ENCODE measurements at places on chromosomes 5 and 9.

DNA sequence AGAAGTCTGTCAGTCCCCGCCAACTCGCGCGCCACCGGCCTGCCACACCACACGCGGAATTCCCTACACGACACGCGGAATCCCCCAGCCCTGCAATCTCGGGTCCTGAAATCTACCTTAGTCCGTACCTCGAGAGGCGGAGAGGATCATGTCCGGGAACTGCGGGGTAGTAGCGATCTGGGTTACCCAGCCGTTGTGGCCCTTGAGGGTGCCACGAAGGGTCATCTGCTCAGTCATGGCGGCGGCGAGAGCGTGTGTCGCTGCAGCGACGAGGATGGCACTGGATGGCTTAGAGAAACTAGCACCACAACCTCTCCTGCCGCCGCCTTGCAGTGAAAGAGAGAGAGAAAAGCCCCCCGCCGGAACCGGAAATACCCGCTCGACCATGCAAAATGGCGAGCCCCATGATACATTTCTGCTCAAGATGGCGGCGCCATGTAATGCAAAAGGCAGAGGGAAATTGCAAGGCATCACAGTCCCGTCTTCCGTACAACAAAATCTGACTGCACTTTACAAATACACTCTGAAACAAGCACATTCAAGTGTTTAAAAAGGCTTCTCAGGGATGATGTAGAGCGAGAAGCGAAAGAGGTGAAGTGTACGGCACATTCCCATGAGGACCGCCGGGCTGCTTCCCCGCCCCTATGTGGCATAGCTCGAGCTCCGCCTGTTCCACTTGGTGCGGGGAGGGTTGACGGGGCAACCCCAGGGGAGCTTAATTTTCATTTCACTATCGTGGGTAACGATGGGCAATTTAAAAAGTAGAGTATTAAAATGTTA lies at the start of gene RACK1:
TSS of gene RACK1 (minus strand) at position 343 of the 780 bp plus-strand sequence. CDS start at position 237, 106 bp downstream.
- H3K27me3 ChIP-seq: no peaks in the 10 kb centered on the region
- H3K36me3 ChIP-seq: peaks cover 35% of the 10 kb centered on the region
- peak within 1 kb of the TSS; percentile 94 for H3K27ac ChIP-seq
- H3K4me1 ChIP-seq: peaks cover 55% of the 10 kb centered on the region
- peak; percentile 96 for DNase-seq

DNA sequence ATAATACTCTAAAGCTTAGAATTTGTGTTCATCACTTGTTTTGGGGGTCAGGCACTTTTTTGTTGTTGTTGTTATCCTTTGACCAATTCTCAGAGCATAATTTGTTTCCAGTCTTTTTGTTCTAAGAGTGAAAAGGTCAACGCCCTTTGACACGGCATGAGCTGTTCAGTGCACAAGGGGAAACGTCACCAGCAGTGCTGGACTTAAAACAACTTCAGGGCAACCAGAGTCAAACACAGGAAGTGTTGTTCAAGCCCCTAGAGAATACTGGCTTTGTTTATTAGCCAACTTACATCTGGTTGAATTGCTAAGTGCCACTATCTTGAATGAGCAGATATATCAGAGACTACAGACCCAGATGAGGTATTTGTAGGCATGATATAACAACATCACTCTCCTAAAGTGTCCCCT lies 368.9 kb downstream of the TMEM161B start:
- H3K27me3 ChIP-seq: no peaks in the 10 kb centered on the region
- no peak overlapping the region for H3K4me3 ChIP-seq
- H3K36me3 ChIP-seq: no peaks in the 10 kb centered on the region
- no peak overlapping the region for H3K27ac ChIP-seq

GRCh38 chr5:140420665-140421361 lies 19.2 kb downstream of the ANKHD1 start:
- no peak overlapping the region for H3K27ac ChIP-seq
- H3K4me3 ChIP-seq: no peak overlapping the region
- no peaks in the 10 kb centered on the region for H3K27me3 ChIP-seq
- H3K36me3 ChIP-seq: peaks cover 17% of the 10 kb centered on the region
- peaks cover 15% of the 10 kb centered on the region for H3K4me1 ChIP-seq

GRCh38 chr5:78547731-78548615 lies 100.6 kb downstream of the LHFPL2 start:
- H3K4me3 ChIP-seq: no peak overlapping the region
- H3K4me1 ChIP-seq: no peaks in the 10 kb centered on the region
- H3K27ac ChIP-seq: no peak overlapping the region
- DNase-seq: no peak

GRCh38 chr5:109614301-109614700 lies 75.4 kb upstream of the MAN2A1 start:
- no peaks in the 10 kb centered on the region for H3K27me3 ChIP-seq
- no peaks in the 10 kb centered on the region for H3K36me3 ChIP-seq
- H3K27ac ChIP-seq: no peak overlapping the region
- no peak overlapping the region for H3K4me3 ChIP-seq

DNA sequence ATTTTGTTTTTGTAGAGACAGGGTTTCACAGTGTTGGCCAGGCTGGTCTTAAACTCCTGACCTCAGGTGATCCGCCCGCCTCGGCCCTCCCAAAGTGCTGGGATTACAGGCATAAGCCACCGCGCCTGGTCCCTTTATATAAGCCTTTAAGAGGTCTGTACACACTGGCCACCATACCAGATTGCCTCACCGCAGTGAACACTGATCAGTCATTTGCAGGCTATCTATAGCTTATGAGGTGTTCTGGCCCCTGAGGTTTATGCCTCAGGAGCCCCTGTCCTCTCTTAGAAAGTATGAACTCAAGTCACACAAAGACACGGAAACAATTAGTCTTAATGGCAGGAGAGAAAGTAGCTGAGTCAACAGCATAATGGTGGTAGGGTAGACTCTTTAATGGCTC lies 14.6 kb downstream of the HINT1 start:
- no peak for DNase-seq
- H3K4me3 ChIP-seq: no peak overlapping the region
- H3K27ac ChIP-seq: no peak overlapping the region
- no peaks in the 10 kb centered on the region for H3K36me3 ChIP-seq
- no peaks in the 10 kb centered on the region for H3K4me1 ChIP-seq

- H3K36me3 ChIP-seq: no peaks in the 10 kb centered on the region
- peaks cover 24% of the 10 kb centered on the region for H3K4me1 ChIP-seq
- DNase-seq: peak; percentile 49
- H3K27me3 ChIP-seq: no peaks in the 10 kb centered on the region
Measured at GRCh38 chr9:128125580-128126354, 1.8 kb downstream of the PTGES2 start.

DNA sequence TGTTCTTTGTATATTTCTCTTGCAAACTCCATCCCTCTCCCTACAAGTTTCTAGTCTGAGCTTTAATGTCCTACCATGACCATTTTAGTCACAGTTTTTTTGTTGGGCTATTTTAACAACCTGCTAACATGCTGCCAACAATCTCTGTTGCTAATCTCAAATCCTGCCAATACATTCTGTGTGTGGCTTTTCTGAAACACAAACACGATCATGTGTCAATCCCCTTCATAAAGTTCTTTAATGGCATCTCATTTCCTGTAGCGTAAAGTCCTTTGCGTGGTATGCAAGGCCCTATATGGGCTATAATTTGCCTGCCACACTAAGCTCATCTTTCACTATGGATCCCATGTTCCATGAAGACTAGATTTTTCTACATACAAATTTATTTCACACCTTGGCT lies 180.6 kb downstream of the CWC27 start:
- no peaks in the 10 kb centered on the region for H3K36me3 ChIP-seq
- DNase-seq: no peak
- no peaks in the 10 kb centered on the region for H3K4me1 ChIP-seq
- no peak overlapping the region for H3K27ac ChIP-seq
